RCC 7860 (cell line): ENCODE measurements at places on chromosomes 1 and 21.

- DNase-seq = peak; percentile 47
Measured at GRCh38 chr1:201845331-201846083, 16.6 kb downstream of the IPO9 start.

DNA sequence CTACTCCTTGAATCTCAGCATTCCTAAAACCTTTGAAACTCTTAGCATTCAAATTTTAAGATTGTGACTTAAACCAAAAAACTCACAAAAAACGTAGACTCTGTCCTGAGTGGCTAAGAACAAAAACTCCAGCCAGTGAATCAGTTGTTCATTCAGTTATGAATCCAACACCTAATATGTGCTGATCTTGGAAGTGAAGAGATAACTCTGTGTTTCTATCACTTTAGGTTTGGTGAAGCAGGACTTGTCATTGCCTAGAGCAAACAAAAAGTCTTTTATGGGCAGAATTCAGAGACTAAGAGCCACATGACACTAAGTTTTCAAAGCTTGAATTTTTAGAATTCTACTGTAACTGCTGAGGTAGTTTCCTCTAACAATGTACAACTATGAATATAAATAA, 10.4 kb upstream of the GPR137B start:
- no peak for DNase-seq

DNA sequence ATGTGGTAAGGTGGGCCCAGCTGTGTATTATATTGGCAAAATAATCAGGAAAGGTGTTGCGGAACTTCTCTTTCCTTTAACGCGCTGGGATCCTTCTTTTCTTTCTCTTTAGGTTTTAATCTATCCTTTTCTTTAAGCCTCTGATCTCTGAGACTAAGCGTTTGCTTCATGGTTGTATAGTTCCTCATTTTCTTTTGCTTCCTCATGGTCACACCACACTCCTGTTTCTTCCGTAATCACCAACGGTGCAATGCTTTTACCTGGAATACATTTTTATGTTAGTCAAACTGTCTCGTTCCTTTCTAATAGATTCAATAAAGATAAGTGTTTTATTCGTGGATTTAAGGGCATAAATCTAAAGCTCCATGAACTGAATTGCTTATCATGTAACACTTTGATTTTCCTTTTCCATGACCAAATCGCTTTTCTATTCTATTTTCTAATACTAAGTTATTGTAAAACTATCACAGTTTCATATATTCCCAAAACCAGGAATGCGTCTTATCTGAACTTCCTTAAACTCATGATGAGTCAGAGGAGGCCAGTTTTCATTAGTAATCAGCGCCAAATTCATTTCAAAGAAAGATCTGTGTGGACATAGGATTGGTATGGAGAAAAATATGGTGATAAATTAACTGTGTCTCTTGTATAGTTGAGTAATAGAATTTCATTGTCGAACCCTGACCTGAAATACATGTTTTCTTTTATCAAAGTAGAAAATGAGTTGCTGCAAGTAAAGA, 12.2 kb downstream of the SDCCAG8 start:
- peak; percentile 78 for DNase-seq

DNA sequence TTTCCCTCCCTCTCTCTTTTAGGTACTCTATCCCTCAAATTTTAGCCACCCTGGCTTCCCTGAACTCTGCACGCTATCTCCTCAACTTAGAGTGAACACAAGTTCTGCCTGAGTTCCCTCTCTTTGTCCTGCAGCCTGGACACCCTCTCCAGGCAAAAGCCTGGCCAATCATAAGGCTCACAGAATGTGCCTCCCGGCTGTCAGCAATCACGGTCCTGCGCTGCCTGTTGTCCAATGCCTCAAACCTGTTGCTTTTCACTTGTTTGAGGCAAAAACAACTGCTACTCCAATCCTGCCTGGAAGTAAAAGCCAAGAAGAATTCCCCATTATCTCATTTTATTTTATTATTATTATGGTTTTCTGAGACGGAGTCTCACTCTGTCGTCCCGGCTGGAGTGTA, 66.1 kb downstream of the LGR6 start:
- no peak for DNase-seq

DNA sequence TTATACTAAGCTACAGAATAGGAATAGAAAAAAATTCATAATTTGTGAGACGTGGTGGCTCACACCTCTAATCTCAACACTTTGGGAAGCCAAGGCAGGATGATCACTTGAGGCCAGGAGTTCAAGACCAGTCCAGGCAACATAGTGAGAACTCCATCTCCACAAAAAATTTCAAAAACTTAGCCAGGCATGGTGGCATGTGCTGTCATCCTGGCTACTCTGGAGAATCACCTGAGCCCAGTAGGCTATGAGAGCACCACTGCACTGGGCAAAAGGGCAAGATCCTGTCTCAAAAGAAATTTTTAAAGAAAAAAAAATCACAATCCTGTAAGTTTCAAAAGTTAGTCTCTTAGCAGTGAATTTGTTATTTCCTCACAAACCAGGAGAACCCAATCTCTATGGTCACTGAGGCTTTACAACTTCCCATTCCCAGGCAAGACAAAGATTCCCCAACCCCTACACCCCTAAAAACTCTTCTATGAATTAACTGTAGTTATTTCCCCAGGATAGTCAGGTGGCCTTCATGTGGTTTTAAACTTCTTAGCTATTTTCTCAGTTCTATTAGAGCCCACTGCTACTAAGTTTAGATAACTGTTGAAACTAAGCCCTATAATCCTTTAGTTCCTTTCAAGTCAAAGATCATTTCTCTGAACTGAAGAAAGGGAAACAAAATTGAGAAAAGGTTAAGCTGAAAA, 74.5 kb downstream of the FOXJ3 start:
- DNase-seq = no peak

DNA sequence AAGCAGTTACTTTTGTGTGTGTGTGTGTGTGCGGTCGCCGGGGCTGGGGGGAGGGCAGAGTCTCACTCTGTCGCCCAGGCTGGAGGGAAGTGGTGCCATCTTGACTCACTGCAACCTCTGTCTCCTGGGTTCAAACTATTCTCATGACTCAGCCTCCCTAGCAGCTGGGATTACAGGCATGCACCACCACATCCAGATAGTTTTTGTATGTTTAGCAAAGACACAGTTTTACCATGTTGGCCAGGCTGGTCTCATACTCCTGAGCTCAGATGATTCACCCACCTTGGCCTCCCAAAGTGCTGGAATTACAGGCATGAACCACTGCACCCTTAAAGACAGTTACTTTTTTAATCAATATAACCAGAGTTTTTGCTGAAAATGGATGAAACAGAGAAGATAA, 207.0 kb downstream of the PTPRC start:
- peak; percentile 42 for DNase-seq

DNA sequence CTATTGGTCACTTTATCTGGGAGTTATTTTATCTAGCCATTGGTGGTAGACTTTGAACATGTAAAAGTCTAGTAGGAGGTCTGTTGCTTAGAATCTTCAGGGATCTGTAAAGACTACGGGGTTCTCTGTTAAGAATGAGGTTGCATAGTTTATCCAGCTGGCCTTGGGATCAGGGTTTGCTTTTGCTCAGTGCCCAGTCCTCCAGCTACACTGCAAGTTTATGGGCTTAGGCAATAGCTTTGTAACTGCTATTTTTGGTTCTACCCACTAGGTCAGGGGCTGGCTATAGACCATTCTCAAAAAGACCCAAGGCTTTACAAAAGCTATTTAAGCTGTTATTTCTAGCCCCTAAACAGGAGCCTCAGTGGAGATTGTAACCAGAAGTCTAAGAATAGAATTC, 9.8 kb downstream of the SH3GLB1 start:
- no peak for DNase-seq

- peak; percentile 65 for DNase-seq
Measured at GRCh38 chr1:43414634-43415223, 25.0 kb downstream of the SZT2 start.

- peak; percentile 40 for DNase-seq
Measured at GRCh38 chr1:26358411-26359384, 4.8 kb upstream of the CRYBG2 start.

DNA sequence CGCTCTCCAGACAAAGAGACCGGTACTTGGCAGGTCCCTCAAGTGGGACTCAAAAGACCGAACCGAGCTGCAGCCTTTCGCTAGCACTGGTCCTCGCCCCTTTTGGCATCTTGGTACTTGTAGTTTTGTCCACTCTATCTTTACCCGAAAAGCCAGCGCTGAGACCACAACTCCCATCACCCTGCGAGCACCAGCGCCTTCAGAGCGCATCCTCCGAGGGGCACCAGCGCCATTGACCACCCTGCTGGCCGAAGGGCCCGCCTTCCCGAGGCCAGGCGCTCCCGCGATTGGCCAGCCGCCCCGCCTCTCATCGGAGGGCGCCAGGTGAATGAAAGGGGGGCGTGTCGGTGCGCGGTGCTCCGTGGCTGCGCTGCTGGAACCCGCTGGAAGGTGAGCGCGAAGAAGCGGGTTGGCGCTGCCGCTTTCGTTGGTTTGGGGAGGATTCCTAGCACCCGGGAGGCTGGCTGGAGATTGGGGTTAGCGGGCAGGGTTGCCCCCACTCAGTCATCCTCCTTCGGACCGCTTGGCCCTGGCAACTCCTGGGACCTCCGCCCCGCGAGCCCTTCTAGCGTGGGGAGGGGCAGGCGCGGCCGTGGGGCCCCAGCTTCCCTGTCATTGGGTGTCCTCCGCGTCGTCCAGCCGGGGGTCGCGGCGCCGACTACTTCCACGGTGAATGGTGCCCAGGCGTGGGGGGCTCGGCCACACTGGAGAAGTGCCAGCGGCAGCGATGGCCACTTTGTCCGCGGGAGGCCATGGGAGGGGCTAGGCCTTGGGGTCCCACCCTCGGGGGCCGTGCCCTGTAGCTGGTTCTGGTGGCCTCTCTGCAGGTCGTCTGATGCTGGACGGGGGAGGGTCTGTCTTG, at the start of gene ZBTB8B:
ZBTB8B (plus strand) TSS at position 357 of the 862 bp plus-strand sequence. CDS start 5,553 bp downstream, outside the sequence.
- no peak for DNase-seq

- no peak for DNase-seq
Measured at GRCh38 chr21:31418377-31419001, 74.4 kb upstream of the TIAM1 start.

GRCh38 chr1:34690269-34690668, 64.6 kb upstream of the GJB5 start:
- DNase-seq = no peak

DNA sequence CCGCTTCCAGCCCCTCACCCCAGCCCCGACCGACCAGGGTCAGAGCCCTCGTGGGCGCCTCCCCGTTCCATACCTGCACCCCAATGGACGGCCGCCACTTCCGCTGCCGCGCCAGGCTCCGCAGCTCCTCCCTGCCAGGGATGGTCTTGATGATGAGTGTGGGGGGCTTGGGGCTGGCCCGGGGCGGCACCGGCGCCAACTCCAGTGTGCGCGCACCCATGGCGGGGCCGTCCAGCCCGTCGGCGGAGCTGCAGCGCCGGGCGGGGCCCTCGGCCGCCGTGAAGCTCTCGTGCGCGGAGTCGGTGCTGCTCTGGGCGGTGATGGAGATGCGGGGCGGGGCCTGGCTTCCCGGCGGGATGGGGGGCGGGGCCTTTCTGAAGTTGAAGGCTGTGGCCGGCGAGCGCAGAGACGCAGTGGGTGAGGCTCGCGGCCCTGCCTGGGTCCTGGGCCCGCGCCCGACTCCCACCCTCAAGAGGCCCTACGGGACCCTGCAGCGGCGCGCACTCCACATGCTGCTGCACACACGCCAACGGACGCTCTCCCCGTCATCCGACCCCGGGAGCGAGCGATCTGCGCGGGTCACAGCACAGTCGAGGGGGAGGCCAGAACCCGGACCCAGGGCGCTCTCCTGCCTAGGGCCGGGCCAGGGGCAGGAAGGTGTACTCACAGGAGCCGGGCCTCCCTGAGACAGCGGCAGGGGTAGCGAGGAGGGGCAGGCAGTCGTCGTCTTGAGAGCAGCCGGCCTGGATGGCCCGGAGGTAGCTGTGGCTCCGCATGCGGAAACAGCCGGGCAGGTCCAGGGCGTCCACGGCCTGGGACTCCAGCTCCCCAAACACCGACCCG, 26.1 kb upstream of the SMIM12 start:
- no peak for DNase-seq

- DNase-seq = no peak
Measured at GRCh38 chr1:22763487-22764200, 53.0 kb downstream of the EPHB2 start.

DNA sequence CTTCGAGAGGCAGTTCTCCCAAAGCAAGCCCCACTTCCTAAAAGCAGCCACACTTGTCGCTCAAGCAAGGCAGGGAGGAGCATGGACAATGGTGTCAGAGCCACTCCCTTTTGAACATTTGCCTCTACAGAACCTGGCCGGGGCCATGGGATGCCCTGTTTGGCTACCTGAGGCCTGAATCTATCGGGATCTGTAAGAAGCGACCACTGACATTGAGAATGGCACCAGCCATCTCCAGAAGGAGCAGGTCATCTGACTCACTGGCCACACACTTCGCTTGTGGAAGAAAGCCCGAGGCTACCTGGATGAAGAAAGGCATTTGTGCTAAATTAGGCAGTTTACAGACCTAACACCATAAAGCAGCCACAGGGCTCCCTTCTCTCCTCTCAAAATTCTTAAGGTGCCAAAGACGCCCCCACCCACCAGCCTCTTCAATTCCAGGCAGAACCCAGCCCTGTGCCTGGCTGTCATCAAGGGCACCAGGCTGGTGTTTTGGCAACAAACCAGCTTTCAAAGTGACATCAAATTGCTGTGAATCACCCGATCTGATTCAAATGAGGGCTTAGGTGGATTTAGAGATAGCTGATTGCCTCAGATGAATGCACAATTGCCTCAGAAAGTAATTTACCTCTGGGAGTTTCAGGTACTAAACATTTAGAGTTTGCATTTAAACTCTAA, 104.8 kb downstream of the ETS2 start:
- DNase-seq = peak; percentile 50

GRCh38 chr1:11981378-11982009, 1.2 kb downstream of the MFN2 start:
- no peak for DNase-seq

DNA sequence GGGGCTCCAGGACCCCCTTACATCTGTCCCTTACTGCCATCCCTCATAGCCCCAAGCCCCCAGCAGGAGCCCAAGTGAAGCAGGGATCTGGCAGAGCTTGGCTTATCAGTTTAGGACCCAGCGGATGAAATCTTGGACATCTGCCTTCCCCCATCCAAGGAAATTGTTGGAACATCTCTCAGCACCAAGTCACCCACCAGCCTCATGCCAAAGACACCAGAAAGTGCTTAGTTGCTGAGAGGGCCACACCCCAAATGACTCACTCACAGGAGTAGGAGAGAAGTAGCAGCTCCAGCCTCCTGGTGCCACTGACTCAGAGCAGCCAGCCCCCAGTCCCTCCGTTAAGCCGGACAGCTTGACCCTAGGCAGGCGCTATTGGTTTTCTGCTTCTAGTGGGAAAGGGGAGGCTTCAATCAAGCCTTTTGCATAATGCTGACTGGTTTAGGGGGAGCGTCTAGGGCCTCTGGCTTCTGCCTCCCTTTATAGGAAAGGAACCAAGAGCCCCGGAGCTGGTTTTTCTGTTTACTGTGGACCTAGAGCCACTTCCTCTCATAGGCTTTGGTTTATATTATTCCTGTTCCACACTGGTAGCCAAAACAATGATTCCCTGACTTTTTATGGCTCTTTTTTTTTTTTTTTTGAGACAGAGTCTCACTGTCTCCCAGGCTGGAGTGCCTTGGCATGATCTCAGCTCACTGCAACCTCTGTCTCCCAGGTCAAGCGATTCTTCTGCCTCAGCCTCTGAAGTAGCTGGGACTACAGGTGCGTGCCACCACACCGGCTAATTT, 114.2 kb upstream of the IPO9 start:
- peak; percentile 100 for DNase-seq
